Neural crest cell (in vitro differentiated cells): ENCODE measurements at places on chromosomes 2 and 18. TPM values are rescaled to one million over a fixed set of nuclear protein-coding genes. Genes with fewer than 3 reads are reported as not detected.

Gene UGT1A10
- total RNA-seq: not detected in 2 replicates

Gene VWA3B
- total RNA-seq: not detected in 2 replicates

Gene RAB27B
- 0.25 and 0.44 TPM in 2 replicates for total RNA-seq

Gene CTAGE1
- total RNA-seq: not detected in 2 replicates

Gene NFATC1
- 2.2 and 2.4 TPM in 2 replicates for total RNA-seq

Gene NT5DC4
- not detected in 2 replicates for total RNA-seq

Gene COL4A4
- 0.16 and 0.19 TPM in 2 replicates for total RNA-seq

GRCh38 chr2:54660752-54661151, 62.7 kb upstream of the EML6 start:
- H3K4me1 ChIP-seq: peaks cover 16% of the 10 kb centered on the region
- H3K36me3 ChIP-seq: peaks cover 41% of the 10 kb centered on the region
- H3K4me3 ChIP-seq: no peak overlapping the region
- no peaks in the 10 kb centered on the region for H3K27me3 ChIP-seq
- no peak overlapping the region for H3K27ac ChIP-seq
- no peak for DNase-seq

GRCh38 chr2:68083346-68083745, 20.5 kb upstream of the C1D start:
- DNase-seq: no peak
- H3K27ac ChIP-seq: no peak overlapping the region
- no peak overlapping the region for H3K4me3 ChIP-seq
- no peaks in the 10 kb centered on the region for H3K36me3 ChIP-seq

- H3K27me3 ChIP-seq: no peaks in the 10 kb centered on the region
- peaks cover 23% of the 10 kb centered on the region for H3K4me1 ChIP-seq
- no peak for DNase-seq
- H3K36me3 ChIP-seq: no peaks in the 10 kb centered on the region
- no peak overlapping the region for H3K4me3 ChIP-seq
These were observed 62.2 kb downstream of the OSBPL6 start for GRCh38 chr2:178256382-178257042.

GRCh38 chr2:222941510-222942032, 80.7 kb downstream of the ACSL3 start:
- no peak for DNase-seq
- no peaks in the 10 kb centered on the region for H3K27me3 ChIP-seq
- H3K27ac ChIP-seq: no peak overlapping the region
- H3K4me3 ChIP-seq: no peak overlapping the region
- H3K4me1 ChIP-seq: peaks cover 4% of the 10 kb centered on the region
- H3K36me3 ChIP-seq: peaks cover 15% of the 10 kb centered on the region

- no peak for DNase-seq
- H3K4me1 ChIP-seq: peaks cover 14% of the 10 kb centered on the region
- no peaks in the 10 kb centered on the region for H3K36me3 ChIP-seq
- H3K27ac ChIP-seq: no peak overlapping the region
- H3K4me3 ChIP-seq: no peak overlapping the region
These were observed 6.0 kb upstream of the ALPP start for GRCh38 chr2:232372231-232373208.

DNA sequence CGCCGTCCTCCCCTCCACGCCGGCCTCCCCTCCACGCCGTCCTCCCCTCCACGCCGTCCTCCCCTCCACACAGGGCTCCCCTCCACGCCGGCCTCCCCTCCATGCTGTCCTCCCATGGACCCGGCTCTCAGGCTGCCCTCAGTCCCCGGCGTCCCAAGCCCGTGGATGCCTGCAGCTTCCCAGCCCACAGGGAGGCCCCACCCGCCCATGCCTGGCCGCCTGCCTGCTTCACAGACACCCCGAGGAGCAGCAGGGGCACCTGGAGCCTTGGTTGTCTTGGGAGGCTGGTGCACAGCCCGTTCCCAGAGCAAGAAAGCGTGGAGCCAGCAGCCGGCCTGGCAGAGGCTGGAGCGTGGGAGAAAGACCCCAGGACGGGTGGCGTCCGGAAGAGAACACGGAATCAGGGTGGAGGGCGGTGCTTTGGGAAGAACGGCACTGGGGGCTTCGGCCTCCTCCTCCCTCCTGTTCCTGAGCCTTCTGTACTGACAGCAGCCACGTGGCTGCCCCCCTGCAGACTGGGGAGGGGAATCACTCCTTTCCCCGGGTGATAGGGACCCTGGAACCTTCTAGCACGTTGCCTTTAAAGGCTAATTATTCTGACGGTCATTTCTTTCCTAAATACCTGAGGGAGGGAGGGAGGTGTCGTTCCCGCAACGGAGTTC, 26.2 kb upstream of the KCNG2 start:
- H3K36me3 ChIP-seq: no peaks in the 10 kb centered on the region
- no peak for DNase-seq
- no peaks in the 10 kb centered on the region for H3K4me1 ChIP-seq
- no peak overlapping the region for H3K4me3 ChIP-seq
- peaks cover 8% of the 10 kb centered on the region for H3K27me3 ChIP-seq

GRCh38 chr18:63534615-63535014, 7.6 kb upstream of the SERPINB12 start:
- H3K4me1 ChIP-seq: peaks cover 8% of the 10 kb centered on the region
- no peak overlapping the region for H3K4me3 ChIP-seq
- H3K36me3 ChIP-seq: no peaks in the 10 kb centered on the region

DNA sequence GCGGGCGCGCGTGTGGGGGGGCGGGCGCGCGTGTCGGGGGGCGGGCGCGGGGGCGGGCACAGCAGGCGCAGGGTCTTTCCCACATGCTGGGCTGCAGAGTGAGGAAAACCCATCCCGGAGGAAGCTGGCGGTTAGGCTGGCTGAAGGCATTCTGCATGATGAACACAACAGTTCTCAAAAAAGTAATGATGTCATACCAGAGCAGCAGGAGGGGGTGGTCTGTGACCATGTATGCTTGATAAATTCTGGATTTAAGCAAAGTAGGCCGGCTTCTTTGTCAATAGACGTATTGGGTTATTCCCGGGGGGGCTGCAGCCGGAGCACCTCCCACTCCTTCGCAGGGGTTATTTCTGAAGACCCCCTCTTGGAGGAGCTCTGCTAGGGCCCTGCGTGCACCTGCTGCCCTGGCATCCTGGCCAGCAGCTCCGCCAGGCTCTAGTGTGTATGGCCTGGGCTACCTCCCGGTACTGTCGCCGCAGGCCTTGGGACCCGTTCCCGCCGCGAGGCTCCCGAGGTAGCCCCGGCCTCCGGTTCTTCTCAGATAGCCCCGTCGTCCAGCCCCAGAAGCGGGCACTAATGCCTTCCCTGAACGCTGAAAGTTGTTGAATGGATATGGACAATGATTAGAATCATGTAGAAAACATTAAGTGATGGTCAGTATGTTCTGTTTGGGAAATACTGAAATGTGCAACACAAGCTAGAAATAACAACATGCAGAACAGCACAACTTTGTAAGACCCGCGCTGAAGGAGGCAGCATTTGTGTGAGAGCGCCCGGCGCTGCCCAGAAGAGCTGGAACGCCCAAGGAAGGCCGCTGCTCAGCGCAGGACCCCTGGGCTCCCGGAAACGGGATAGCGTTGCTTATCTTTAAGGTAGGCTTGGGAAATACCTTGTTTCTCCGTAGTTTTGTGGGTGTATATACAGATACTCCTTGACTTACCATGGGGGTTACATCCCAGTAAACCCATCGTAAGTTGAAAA, 101.4 kb upstream of the RAB6C start:
- no peaks in the 10 kb centered on the region for H3K36me3 ChIP-seq
- peak overlapping the region; percentile 89 for H3K4me3 ChIP-seq
- peak overlapping the region; percentile 67 for H3K27ac ChIP-seq
- no peaks in the 10 kb centered on the region for H3K27me3 ChIP-seq

DNA sequence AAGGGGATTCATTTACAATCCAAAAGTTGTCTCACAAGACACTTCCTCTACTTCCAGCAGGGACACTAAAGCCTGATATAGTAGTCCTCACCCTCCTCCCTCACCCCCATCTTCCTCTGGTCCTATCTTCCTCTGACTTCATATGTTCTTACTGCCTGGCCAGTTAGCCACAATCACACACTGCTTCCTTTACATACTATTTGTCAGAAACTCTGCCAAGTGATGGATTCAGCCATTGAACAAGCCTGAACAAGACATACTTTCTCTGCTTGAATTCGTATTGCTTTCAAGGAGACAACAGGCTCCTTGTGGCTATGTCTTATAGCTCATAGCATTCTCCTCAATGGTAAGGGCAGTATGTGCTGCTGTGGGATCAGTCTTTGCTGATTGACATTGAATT, 672.2 kb downstream of the BCL11A start:
- no peak overlapping the region for H3K27ac ChIP-seq
- peaks cover 21% of the 10 kb centered on the region for H3K4me1 ChIP-seq
- H3K36me3 ChIP-seq: no peaks in the 10 kb centered on the region
- no peak overlapping the region for H3K4me3 ChIP-seq
- H3K27me3 ChIP-seq: no peaks in the 10 kb centered on the region

- DNase-seq: no peak
- H3K27me3 ChIP-seq: peaks cover 4% of the 10 kb centered on the region
- peaks cover 5% of the 10 kb centered on the region for H3K36me3 ChIP-seq
- H3K4me3 ChIP-seq: peak overlapping the region; percentile 15
- peaks cover 39% of the 10 kb centered on the region for H3K4me1 ChIP-seq
These were observed 6.8 kb downstream of the HS6ST1 start for GRCh38 chr2:128311755-128312341.

- no peaks in the 10 kb centered on the region for H3K27me3 ChIP-seq
- no peak overlapping the region for H3K4me3 ChIP-seq
- no peaks in the 10 kb centered on the region for H3K36me3 ChIP-seq
- no peak overlapping the region for H3K27ac ChIP-seq
- no peak for DNase-seq
- peaks cover 11% of the 10 kb centered on the region for H3K4me1 ChIP-seq
These were observed 94.0 kb upstream of the GLS start for GRCh38 chr2:190786404-190787166.

DNA sequence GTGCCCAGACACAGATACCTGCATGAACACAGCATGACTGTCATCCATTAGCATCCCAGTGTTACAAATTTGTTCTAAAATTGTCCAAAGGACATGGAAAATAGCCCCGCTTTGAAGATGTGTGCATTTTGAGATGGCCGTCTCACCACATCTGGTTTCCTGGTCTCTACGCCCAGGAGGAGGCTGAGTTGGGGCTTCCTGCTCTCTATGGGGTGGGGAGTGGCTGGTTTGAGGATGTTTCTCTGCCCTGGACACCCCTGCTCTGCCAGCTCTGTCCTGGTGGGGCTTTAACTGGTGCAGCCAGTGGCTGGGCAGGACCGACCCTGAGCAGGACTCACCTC, 74.6 kb upstream of the SMAD7 start:
- no peak overlapping the region for H3K27ac ChIP-seq
- H3K4me1 ChIP-seq: no peaks in the 10 kb centered on the region
- H3K4me3 ChIP-seq: no peak overlapping the region
- no peak for DNase-seq

DNA sequence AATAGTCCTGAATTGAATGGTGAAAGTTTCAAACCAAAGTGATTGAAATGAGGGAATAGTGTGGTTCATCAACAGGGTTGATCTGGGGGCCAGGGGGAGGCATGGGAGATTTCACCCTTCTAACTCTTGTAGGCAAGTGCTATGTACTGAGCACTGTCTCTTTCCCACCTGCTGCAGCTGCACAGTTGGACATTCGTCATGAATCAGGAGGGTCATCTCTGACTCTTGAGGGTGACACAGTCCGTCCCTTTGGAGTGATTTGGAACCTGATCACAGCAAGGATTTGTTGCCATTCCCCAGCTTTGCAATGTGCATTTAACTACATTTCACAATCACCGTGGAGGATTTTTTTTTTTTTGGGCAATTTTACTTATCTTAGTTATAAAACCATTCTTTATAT, 224.6 kb downstream of the PHLPP1 start:
- H3K27ac ChIP-seq: no peak overlapping the region
- H3K4me1 ChIP-seq: peaks cover 13% of the 10 kb centered on the region
- DNase-seq: no peak

DNA sequence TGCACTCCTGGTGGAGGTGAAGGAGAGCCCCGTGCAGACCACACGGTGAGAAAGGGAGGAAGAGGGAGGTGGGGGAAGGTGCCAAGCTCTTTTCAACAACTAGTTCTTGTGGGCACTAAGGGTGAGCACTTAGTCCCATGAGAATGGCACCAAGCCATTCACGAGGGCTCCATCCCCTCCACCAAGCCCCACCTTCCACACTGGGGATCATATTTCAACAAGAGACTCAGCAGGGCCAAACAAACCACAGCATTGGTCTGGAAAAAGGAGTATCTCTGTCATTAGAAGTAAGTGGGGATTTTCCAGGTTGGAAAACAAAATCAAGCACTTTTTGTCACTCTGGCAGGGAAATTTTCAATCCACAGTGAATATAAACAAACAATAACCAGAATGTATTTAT, 38.4 kb downstream of the ZAP70 start:
- no peaks in the 10 kb centered on the region for H3K27me3 ChIP-seq
- DNase-seq: no peak
- H3K4me1 ChIP-seq: peaks cover 33% of the 10 kb centered on the region
- H3K4me3 ChIP-seq: no peak overlapping the region
- H3K27ac ChIP-seq: no peak overlapping the region

DNA sequence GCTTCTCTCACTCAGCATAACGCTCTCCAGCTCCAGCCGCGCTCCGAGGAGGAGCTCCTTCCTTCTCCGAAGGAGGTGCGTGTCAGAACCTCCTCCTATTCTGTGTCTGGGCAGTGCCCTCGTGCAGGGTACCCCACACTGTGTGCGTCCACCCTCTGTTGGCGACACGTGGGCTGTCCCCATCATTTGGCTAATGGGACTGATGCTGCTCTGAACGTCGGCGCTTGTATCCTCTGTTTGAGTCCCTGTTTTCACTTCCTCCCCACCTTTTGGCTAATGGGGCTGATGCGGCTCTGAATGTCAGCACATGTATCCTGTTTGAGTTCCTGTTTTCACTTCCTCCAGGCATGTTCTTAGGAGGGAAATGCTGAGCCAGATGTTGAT, 22.2 kb downstream of the KCNG2 start:
- no peak overlapping the region for H3K4me3 ChIP-seq
- no peaks in the 10 kb centered on the region for H3K36me3 ChIP-seq

- no peaks in the 10 kb centered on the region for H3K4me1 ChIP-seq
- no peaks in the 10 kb centered on the region for H3K27me3 ChIP-seq
- DNase-seq: no peak
These were observed 184.0 kb downstream of the KCNE4 start for GRCh38 chr2:223235986-223236385.

DNA sequence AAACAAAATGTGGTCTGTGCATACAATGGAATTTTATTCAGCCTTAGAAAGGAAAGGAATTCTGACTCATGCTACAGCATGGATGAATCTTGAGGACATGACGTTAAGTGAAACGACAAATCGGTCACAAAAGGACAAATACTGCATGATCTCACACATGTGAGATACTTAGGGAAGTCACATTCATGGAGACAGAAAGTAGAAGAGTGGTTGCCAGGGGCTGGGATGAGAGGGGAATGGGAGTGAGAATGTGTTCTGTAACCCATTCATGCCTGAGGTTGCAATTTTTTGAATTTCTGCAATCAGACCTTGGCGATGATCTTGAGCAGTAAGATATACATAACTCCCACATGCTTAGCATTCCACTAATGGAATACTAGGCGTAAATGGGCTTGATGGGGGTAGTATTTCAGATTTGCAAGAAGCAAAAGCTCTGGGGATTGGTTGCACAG, 22.0 kb downstream of the FHL2 start:
- no peak overlapping the region for H3K4me3 ChIP-seq
- no peaks in the 10 kb centered on the region for H3K27me3 ChIP-seq
- DNase-seq: no peak
- no peak overlapping the region for H3K27ac ChIP-seq
- H3K4me1 ChIP-seq: peaks cover 17% of the 10 kb centered on the region

- no peak for DNase-seq
- no peaks in the 10 kb centered on the region for H3K27me3 ChIP-seq
These were observed 201.0 kb downstream of the MBD2 start for GRCh38 chr18:54023471-54023870.

GRCh38 chr2:27723372-27724144, 48.0 kb upstream of the MRPL33 start:
- no peak overlapping the region for H3K27ac ChIP-seq
- peaks cover 4% of the 10 kb centered on the region for H3K27me3 ChIP-seq
- DNase-seq: peak; percentile 65

- no peak overlapping the region for H3K27ac ChIP-seq
- H3K36me3 ChIP-seq: no peaks in the 10 kb centered on the region
- H3K4me1 ChIP-seq: peaks cover 3% of the 10 kb centered on the region
- no peaks in the 10 kb centered on the region for H3K27me3 ChIP-seq
These were observed 229.0 kb downstream of the DYSF start for GRCh38 chr2:71682341-71682740.
